ENCODE measurements at places on chromosomes 7 and 10. TPM values are rescaled to one million over a fixed set of nuclear protein-coding genes. Genes with fewer than 3 reads are reported as not detected.

OR6V1 gene
- not detected for total RNA-seq

PTF1A gene
- total RNA-seq = not detected

CTBP2 gene
- 57.7 TPM for total RNA-seq

GRCh38 chr10:131310551-131311401 lies 745 bp downstream of the TCERG1L start:
- DNase-seq = no peak

GRCh38 chr10:100748231-100749058 lies 3.1 kb downstream of the PAX2 start:
- no peak for DNase-seq

DNA sequence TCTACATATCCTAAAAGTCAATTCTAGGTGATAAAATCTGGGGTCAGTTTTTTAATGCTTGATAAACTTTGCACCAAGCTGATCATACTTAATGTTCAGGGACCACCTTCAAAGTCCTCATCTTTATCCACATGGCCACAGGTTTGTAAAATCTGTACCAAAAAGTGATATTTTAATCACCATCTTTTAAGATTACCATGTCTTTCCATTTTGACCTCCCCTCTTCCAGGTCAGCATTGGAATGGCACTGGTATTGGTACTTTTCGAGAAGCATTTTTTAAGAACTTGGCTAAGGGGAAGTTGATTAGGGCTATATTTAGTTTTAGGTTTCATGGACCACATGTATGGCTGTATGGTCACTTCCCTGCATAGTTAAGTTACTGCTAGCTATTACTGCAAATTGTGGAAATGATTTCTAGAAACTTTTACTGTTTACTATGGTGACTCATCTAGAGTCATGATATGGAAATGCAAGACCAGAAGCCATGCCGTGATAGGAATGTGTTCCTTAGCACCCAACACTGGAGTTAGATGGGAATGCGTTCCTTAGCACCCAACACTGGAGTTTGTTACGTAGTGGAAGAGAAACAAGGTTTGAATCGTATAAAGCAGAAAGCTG lies 50.8 kb upstream of the ABLIM1 start:
- DNase-seq = no peak

GRCh38 chr10:3729397-3729976 lies 55.5 kb downstream of the KLF6 start:
- no peak for DNase-seq

GRCh38 chr10:117226813-117227451 lies 14.0 kb upstream of the SLC18A2 start:
- no peak for DNase-seq

DNA sequence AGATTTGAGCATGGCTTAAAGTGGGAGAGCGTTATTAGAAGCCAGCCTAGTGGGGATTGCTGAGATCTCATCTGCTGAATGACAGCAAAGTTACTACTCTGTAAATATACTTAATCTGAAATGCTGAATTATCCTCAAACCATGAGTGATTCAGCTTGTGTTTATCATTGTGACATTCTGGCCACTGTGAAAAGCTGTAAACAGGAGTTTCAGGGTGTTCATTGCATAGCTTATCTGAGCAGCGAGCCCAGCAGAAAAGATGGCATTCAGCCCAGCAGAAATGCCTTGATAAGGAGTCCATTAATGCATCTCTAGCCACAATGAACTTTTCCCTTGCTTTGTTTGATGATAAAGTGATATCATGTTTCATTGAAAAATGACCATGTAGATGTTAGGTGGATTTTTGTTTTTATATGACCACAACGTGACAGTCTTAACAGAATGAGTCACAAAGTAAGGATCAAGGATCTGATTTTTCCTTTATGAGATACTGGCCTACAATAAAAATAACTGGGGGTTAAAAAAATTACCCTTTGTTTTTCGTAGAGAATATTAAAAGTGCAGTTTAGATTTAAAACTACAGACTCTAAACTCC lies 7.8 kb downstream of the TES start:
- no peak for DNase-seq

Measured in ascending aorta (tissue), 2 donors.